ENCODE measurements at places on chromosomes 1 and 21.

GRCh38 chr1:54965624-54966340 lies 14.6 kb upstream of the TMEM61 start:
- no peak for DNase-seq

- DNase-seq = no peak
Measured at GRCh38 chr21:29786496-29787360, 153.1 kb downstream of the GRIK1 start.

DNA sequence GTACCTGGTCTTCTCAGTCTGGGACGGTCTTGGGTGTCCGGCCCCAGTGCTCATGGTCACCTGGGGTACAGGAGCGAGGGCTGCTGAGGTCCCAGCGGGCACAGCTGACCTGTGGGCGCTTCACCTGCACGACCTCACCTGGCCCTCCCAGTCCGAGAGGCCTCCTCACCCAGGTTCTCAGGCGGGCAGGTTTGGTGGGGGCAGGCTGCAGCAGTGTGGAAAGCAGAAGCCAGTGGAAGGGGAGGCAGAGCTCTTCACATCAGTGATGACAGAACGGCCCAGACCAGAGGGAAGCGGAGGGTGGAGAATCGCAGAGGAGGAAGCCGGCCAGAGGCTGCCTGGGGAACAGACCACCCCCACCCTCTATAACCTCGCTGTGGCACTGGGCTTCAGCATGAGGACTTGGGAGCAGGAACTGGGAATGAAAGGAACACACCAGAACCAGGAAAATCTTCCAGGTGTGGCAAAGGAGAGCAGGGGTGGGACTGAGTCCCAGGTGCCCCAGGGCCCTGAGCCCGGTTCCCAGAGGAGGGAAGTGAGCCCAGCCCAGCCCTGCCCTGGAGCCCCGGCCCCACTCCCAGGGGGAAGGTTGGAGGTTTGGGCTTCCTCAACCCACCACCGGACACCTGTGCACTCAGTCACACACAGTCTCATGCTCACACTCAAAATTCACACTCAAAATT lies 265.2 kb upstream of the VAMP3 start:
- DNase-seq = no peak

DNA sequence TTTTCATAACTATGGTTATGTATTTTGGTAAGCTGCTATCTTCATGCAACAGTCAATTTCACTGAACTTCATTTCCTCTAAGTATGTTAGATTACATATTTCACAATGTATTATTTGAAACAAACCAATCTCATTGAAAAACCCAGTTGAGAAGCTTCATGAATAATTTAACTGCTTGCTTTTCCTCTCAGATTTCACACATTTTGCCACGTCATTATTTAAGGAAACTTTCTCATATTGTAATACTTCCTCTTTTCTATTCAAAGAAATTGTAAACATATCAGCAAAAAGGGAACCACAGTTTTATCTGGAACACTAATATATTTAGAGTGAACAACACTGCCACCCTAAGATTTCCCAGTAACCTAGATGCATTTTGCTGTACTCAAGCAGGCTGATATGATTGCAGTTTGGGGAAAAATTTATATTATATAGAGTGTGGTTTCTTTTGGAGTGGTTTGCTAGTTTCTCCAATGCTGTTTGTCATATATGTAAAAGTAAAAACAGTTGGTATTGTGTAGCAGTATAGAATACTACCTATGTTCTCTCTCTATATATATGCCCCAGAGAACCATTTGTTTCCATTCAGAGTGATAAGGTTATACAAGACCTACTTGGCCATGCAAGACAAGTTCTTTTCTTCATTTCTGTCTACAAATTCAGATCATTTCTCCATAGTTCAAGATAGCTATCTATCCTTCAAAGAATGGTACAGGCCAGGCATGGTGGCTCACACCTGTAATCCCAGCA lies 28.4 kb upstream of the AHCTF1 start:
- DNase-seq = no peak

- no peak for DNase-seq
Measured at GRCh38 chr21:35732788-35733187, 327.5 kb downstream of the SETD4 start.

DNA sequence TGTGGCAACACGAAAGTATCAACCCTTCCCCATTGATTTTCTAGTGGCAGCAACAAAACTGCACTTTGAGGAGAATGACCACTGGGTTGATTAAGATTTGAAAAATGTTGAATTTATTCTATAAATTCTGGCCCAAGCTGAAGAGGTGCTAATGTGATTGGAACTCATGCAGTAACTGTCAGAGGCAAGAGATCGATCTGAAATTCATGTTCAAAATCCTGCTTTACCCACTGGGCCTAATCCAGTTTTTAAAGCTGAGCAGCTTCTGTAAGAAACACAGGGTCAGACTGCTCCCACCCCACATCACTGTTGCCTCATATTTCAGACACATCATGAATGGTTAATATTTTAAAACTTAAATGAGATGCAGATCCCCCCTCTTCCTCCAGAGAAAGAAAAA lies 617.5 kb upstream of the BEND5 start:
- no peak for DNase-seq
